Activated CD4-positive, CD25-positive, alpha-beta regulatory T cell treated with anti-CD3 and anti-CD28 coated beads, Interleukin-2, amount 50 U/mL, for 24 hours (primary cell): ENCODE measurements at places on chromosomes 7 and 10.

GRCh38 chr7:50359995-50360925, 55.7 kb downstream of the IKZF1 start:
- ATAC-seq: peak; percentile 91

GRCh38 chr7:130494431-130494858, 2.6 kb downstream of the MEST start:
- ATAC-seq: no peak

DNA sequence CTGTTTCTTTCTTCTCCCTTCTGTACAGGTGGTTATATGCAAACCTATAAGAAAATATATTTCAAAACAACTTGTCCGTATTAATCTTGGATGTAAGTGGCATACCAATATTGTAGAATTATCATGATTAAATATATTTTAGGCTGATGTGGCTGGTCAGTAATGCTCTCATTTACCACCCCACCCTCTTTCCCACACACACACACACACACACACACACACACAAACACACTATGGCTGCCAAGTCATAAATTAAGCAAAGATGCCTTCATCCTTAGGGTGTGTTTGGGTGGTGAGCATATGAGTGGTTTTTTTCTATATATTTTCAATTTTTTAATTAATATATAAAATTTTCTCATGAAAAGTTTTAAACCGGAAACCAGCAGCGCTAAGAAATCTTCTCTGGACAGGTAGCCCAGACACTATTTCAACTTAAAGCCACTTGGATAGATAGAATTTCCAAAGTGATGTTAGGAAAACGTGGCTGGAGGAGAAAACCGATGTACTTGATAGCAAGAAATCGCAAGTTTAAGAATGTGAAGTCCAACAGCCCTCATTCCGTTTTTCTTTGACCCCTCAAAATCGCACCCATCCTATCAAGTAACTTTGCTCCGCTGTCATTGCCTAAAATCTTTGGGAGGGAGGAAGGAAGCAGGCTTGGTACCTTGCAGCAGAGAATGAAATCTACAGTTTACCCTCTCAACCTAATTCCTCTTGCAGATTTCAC, 171.7 kb downstream of the FAM107B start:
- no peak for ATAC-seq

- ATAC-seq: no peak
Measured at GRCh38 chr7:81514546-81514945, 255.3 kb downstream of the HGF start.

DNA sequence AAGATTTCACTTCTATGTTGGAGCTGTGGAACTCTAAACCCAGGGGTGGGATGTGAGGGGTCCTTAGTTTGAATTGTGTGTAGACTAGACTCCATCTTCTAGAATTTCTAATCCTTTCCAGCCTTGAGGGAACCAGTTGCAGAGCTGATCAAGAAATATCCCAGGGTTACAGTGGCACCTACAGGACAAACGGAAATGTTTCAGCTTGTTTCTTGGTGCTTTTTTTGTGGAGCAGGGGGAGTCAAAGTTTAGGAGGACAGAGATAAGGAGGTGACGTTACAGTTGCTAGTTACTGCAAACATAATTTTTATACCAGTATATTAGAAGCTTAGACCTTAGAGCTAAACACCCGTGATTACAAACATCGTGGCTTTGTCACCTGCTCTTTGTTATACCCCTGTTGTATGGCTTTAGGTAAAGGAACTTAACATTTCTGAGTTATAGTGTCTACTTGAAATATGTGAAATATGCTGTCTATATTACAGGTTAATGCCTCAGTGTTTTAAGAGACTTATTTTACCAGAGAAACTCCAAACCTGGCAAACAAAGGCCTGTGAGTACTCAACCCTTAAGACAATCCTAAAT, 84.5 kb upstream of the DYNC1I1 start:
- ATAC-seq: no peak

GRCh38 chr7:108004220-108005142, 1.5 kb upstream of the LAMB1 start:
- ATAC-seq: no peak

GRCh38 chr7:67620216-67620933, 623.7 kb downstream of the TYW1 start:
- no peak for ATAC-seq

DNA sequence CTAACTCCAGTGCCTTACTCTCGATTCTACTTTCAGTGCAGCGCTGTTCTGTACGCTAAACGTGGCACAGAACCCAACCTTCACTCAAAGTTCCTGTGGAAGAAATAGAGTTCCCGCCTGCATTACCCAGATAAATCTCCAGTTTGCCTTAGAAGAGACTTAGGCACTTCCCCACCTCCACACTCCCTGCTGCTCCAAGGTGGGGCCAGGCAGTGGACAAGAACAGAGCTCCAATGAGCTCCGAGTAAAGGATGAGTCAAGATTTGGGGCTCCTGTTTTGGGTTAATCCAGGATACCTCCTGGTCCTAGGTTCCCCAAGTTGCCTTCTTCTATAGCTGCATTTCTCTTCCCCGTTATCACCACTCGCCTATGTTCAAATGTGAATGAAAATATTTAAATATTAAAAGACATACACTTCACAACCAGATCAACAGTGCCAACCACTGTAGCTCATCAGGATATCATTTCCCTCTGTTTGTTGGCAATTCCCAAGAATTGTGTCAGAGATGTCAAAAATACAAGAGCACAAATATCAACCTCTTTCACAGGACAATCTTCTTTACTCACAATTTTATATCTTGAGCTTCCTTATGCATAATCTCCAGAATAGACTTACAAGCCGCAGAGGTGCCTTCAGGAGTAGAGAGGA, 48.0 kb downstream of the MALSU1 start:
- no peak for ATAC-seq

DNA sequence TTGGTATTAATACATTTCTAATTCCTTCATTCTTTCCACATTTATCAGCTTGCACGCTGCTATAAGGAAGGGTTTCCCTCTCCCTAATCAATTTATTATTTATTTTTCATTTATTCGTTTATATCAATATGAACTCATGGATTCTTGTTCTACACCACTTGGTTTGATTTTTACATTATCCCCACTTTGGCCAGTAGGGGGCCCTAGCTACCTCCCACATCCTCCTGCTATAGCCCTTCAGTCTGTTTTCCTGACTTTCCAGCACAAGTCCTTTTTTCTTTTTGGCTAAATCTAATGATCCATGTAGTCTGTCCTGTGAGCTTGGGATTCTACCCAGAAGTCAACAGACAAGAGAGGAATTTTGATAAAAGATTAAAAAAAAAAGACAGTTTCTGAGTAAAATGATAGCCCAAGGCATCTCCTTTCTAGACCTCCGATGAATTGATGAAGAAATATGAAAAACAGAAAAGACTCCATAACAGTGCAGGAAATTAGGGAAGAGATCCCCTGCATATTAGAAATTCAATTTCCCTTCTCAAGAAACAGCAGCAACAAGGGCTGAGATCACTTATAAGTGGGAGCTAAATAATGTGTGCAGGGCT, 47.7 kb downstream of the LYZL2 start:
- ATAC-seq: no peak

GRCh38 chr7:66641526-66641871, 12.8 kb downstream of the KCTD7 start:
- no peak for ATAC-seq

- no peak for ATAC-seq
Measured at GRCh38 chr7:144549861-144550260, 146.4 kb upstream of the NOBOX start.

DNA sequence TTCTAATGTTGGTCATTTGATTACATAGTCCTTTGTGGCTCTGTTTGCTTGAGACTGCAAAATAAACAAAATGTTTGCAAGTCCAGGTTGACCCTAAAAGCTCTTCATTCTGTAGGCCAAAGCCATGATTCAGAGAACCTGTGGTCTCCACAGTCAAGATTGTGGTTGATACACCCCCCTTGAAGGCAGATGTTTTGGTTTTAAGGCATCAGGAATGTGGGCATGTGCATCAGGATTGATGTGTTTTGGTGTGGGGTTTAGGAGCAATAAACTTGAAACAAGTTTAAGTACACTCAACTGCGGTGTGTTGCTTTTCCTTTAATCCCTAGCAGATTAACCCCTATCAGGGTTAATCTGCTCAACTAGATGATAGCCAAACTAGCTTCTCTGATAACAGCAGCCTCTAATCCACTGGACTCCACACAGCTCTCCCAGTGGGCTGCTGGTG, 379.1 kb upstream of the GALNT17 start:
- ATAC-seq: no peak

DNA sequence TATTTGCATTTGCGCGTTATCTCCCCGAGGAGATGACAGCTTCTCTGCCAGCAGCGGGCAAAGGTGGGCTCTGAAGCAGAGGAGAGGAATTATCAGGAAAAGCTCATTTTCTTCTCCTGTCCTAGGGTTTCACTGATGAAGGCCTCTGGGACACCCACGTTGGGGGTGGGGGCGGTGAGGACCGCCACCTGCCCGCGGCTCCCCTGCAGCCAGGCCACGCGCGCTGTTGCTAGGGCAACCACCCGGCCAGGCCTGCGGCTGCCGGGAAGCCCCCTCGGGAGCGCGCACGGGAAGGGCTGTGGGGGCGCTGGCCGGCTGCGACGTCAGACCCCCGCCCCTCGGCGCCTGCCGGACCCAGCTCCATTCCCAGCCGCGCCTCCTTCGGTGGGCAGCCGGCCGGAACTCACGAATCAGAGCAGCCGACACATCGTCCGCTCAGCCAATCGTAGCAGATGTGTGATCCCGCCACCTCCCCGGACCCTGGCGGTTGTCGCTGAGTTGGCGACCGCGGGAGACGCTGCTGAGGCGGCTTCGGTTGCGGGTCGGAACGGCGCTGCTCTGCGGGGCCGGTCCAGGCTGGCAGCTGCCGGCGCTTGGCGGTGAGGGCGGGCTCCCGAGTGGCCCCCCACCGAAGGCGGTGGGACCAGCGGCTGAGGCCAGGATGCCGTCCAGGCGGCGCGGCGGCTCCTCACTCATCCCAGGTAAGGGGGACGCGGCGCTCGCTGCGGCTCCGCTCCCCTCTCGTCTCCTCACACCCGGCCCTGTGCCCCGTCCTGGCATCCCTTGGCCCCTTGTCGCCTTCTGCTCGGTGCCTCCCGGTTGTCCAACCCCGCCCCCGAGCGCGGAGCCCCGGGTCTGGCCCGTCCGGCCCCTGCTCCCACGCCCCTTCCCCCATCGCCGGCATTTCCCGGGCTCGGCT, at the start of gene TPST1:
Gene TPST1 (plus strand): TSS at position 513 of the 919 bp plus-strand sequence. CDS start 35,092 bp downstream, outside the sequence.
- peak; percentile 88 for ATAC-seq

DNA sequence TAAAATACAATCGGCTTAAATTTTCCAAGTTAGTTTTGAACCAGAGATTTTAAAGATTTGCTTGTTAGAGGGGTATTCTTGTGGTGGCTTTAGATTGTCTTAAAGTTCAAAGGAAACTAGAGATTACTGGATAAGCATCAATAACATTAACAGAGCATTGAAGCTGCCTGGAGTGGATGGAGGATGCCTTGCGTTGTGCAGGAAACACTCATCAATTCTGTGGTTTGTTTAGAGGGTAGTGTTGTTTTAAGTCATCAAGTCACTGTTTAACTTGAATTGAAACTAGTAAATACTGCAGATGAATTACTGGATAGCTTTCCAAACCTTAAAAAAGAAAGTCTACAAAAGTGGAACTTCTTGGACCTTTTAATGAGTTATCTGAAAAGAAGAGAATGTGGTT, 218.6 kb downstream of the CELF2 start:
- peak; percentile 18 for ATAC-seq

GRCh38 chr7:102188746-102189145, 97.9 kb upstream of the SH2B2 start:
- ATAC-seq: no peak

GRCh38 chr7:151833691-151834090, 43.2 kb downstream of the PRKAG2 start:
- ATAC-seq: no peak

DNA sequence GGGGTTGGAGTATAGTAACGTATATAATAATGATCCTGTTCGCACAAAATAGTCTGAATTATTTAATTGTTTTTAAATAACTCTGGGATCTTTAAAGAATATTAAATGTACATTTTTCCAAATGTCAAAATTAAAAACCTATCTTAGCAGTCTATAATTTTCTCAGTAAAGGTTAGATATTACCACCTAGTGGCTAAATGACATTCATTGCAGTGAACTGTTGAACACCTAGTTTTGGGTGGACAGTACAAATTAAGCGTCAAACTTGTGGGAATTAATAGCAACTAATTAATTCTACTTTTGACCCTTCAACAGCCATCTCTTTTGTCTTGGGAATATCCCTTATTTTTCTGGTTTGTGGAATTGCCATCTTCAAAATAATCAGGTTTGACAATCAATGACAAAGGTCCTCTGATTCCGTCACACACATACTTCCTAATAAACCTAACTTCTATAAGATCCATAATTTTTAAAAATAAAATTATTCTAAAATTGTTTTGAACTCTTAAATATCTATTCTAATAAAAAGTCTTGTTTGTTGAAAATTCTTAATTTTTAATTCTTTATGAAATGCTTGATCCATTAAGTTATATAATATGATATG, 165.7 kb downstream of the SEMA3D start:
- ATAC-seq: no peak

DNA sequence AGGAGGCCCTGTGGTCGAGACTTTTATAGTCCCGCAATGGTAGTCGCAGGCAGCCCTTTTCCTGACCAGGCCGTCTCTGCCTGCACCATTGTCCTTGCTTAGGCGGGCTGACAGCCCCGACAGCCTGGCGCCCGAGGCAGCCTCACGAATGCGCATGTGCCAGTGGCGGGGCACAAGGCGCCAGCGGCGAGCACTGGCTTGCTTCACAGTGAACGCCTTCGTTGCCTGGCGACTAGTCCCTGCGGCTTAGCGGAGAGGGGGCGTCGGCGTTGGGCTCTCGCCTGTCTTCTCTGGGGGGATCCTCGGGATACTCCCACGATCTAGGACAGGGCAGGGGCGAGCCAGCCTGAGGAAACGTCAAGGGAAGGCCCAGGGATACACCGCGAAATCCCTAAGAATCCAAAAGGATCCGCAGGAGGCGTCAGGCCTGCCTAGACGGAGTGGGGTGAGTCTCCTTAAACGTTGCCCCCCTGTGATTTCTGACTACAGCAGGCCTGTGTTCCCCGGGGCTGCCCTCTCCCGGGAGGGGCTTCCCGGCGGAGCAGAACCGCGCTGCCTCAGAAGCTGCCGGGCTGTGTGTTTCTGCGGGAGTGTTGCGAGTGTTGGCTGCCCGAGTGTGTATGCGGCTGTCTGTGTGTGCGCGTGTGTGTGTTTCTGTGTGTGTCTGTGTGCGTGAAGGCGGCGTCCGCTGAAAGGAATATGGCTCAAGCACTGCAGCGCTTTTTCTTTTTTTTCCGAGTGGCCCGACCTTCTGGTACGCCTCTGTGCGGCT, 20.5 kb upstream of the ZNF273 start:
- ATAC-seq: no peak

GRCh38 chr10:17644485-17644943, 563 bp downstream of the STAM start:
- no peak for ATAC-seq
